ENCODE measurements at places on chromosomes 6 and 20. TPM values are rescaled to one million over a fixed set of nuclear protein-coding genes. Genes with fewer than 3 reads are reported as not detected.

Gene OR12D1
- not detected for total RNA-seq

Gene MLIP
- not detected for total RNA-seq

Gene APOBEC2
- total RNA-seq: not detected

Gene RCAN2
- total RNA-seq: 1.3 TPM

Gene FILIP1
- total RNA-seq: under 0.01 TPM

- peaks cover 31% of the 10 kb centered on the region for H3K36me3 ChIP-seq
- no peak overlapping the region for H3K27ac ChIP-seq
- H3K4me1 ChIP-seq: peaks cover 4% of the 10 kb centered on the region
- H3K4me3 ChIP-seq: no peak overlapping the region
- H3K27me3 ChIP-seq: no peaks in the 10 kb centered on the region
- no peak for DNase-seq
Observed at GRCh38 chr6:150991487-150991886, 126.0 kb downstream of the MTHFD1L start.

- DNase-seq: no peak
- H3K27ac ChIP-seq: no peak overlapping the region
- H3K27me3 ChIP-seq: peaks cover 8% of the 10 kb centered on the region
- H3K36me3 ChIP-seq: no peaks in the 10 kb centered on the region
- peaks cover 6% of the 10 kb centered on the region for H3K4me1 ChIP-seq
Observed at GRCh38 chr6:148214667-148215066, 128.0 kb upstream of the SASH1 start.

DNA sequence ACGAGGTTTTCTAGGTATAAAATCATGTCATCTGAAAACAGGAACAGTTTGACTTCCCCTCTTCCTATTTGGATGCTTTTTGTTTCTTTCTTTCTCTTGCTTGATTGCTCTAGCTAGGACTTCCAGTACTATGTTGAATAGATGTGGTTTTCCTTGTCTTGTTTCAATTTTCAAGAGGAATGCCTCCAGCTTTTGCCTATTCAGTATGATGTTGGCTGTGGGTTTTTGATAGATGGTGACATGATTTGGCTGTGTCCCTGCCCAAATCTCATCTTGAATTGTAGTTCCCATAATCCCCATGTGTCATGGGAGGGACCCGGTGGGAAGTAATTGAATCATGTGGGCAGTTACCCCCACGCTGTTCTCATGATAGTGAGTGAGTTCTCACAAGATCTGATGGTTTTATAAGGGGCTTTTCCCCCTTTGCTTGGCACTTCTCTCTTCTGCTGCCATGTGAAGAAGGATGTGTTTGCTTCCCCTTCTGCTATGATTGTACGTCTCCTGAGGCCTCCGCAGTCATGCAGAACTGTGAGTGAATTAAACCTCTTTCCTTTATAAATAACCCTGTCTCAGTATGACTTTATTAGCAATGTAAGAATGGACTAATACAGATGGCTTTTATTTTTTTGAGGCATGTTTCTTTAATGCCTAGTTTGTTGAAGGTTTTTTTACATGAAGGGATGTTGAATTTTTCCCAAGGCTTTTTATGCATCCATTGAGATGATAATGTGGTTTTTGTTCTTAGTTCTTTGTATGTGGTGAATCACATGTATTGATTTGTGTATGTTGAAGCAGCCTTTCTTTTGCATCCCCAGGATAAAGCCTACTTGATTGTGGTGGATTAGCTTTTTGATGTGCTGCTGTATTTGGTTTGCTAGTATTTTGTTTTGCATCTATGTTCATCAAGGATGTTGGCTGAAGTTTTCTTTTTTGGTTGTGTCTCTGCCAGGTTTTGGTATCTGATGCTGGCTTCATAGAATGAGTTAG is 239.1 kb downstream of the THBS2 start:
- H3K36me3 ChIP-seq: no peaks in the 10 kb centered on the region
- no peak overlapping the region for H3K4me3 ChIP-seq
- H3K27ac ChIP-seq: no peak overlapping the region
- no peaks in the 10 kb centered on the region for H3K27me3 ChIP-seq

- DNase-seq: no peak
- no peaks in the 10 kb centered on the region for H3K27me3 ChIP-seq
- peaks cover 8% of the 10 kb centered on the region for H3K4me1 ChIP-seq
- no peak overlapping the region for H3K27ac ChIP-seq
- H3K36me3 ChIP-seq: peaks cover 11% of the 10 kb centered on the region
- H3K4me3 ChIP-seq: no peak overlapping the region
Observed at GRCh38 chr6:136092897-136093296, 157.2 kb downstream of the MTFR2 start.

GRCh38 chr6:11330413-11330760 is 97.9 kb upstream of the NEDD9 start:
- no peak for DNase-seq
- peaks cover 8% of the 10 kb centered on the region for H3K4me1 ChIP-seq
- H3K4me3 ChIP-seq: no peak overlapping the region
- no peaks in the 10 kb centered on the region for H3K27me3 ChIP-seq
- H3K27ac ChIP-seq: no peak overlapping the region
- H3K36me3 ChIP-seq: no peaks in the 10 kb centered on the region

GRCh38 chr6:8494730-8495129 is 59.4 kb upstream of the SLC35B3 start:
- no peaks in the 10 kb centered on the region for H3K27me3 ChIP-seq
- no peak overlapping the region for H3K4me3 ChIP-seq
- H3K36me3 ChIP-seq: no peaks in the 10 kb centered on the region
- no peak overlapping the region for H3K27ac ChIP-seq
- DNase-seq: no peak

GRCh38 chr20:57188576-57189079 is 77.8 kb downstream of the BMP7 start:
- no peaks in the 10 kb centered on the region for H3K4me1 ChIP-seq
- H3K4me3 ChIP-seq: no peak overlapping the region
- no peaks in the 10 kb centered on the region for H3K27me3 ChIP-seq

GRCh38 chr20:64108731-64109681 is 1.6 kb upstream of the NPBWR2 start:
- H3K27ac ChIP-seq: no peak overlapping the region
- H3K4me1 ChIP-seq: no peaks in the 10 kb centered on the region
- DNase-seq: no peak
- no peaks in the 10 kb centered on the region for H3K36me3 ChIP-seq
- no peak overlapping the region for H3K4me3 ChIP-seq

DNA sequence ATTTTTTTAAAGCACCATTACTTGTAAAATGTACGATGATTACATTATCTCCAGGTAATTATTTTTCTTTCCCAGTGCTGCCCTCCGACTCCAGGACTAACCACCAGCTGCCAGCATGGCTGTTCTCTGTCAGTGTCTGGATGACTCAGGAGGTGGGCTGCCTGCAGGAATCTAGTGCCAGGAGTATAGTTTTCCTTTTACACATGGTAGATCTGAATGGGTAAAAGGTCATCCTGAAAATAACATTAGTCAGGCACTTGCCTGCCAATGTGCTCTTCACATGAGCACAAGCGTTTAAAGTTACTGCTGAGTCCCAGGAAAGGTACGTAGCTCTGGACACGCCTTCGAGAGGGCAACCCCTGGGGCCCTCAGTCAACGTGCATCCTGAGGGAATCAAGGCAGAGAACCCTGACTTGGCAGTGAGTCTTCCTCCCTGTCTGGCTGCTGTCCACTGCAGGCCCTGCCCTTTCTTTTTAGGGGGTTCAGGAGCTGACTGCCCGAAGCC is 2.4 kb downstream of the DYNLT1 start:
- H3K4me1 ChIP-seq: peaks cover 22% of the 10 kb centered on the region
- peak overlapping the region; percentile 68 for H3K27ac ChIP-seq
- DNase-seq: peak; percentile 96
- H3K4me3 ChIP-seq: peak overlapping the region; percentile 15
- peaks cover 15% of the 10 kb centered on the region for H3K36me3 ChIP-seq

DNA sequence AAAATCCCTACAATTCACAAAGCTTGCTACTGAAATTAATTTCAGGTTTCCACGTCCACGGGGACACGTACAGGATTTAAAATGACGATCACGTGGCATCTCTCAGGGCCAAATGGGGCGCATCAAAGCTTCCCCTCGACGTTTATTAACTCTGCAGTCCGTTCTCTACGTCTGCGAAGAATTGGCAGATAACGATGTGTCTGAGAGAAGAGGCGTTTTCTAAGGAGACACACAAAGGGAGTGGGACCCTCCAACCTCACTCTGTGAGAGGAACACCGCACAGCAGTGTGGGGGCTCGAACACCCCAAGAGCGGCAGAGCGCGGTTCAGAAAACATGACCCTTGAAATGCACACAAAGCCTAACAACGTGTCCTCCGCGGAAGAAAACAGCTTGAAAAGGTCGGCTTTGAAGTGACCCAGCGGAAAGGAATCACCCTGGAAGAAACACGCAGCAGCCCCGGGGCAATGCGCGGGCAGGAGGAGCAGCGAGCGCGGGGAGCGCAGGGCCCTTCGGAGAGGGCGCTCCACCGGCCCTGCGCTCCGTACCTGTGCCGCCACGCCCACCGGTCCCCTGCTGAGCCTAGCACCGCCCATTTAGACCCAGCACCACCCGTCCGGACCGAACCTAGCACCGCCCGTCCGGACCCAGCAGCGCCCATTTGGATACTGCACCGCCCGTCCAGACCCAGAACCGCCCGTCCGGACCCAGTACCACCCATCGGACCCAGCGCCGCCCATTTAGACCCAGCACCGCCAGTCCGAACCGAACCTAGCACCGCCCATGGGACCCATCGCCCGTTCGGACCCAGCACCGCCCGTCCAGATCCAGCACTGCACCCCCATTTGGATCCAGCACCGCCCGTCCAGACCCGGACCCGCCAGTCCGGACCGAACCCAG is 1.1 kb upstream of the AFDN start:
- H3K4me3 ChIP-seq: peak overlapping the region; percentile 100
- no peak for DNase-seq
- no peaks in the 10 kb centered on the region for H3K36me3 ChIP-seq
- H3K4me1 ChIP-seq: peaks cover 2% of the 10 kb centered on the region

- no peaks in the 10 kb centered on the region for H3K4me1 ChIP-seq
- H3K27ac ChIP-seq: no peak overlapping the region
- no peak overlapping the region for H3K4me3 ChIP-seq
- H3K36me3 ChIP-seq: no peaks in the 10 kb centered on the region
Observed at GRCh38 chr6:157699777-157700636, 123.0 kb upstream of the SNX9 start.

- H3K4me1 ChIP-seq: no peaks in the 10 kb centered on the region
- H3K36me3 ChIP-seq: no peaks in the 10 kb centered on the region
Observed at GRCh38 chr6:108432792-108433191, 127.9 kb upstream of the FOXO3 start.

- H3K4me1 ChIP-seq: peaks cover 21% of the 10 kb centered on the region
- H3K27me3 ChIP-seq: no peaks in the 10 kb centered on the region
- no peaks in the 10 kb centered on the region for H3K36me3 ChIP-seq
- peak overlapping the region; percentile 73 for H3K27ac ChIP-seq
Observed at GRCh38 chr6:156016186-156016976, 560.7 kb upstream of the NOX3 start.

GRCh38 chr6:37303891-37304503 is 46.1 kb upstream of the TMEM217 start:
- peaks cover 22% of the 10 kb centered on the region for H3K36me3 ChIP-seq
- no peak overlapping the region for H3K27ac ChIP-seq
- no peak overlapping the region for H3K4me3 ChIP-seq
- DNase-seq: peak; percentile 60

GRCh38 chr6:32069460-32069859 is 31.2 kb downstream of the CYP21A2 start:
- DNase-seq: no peak
- H3K4me1 ChIP-seq: no peaks in the 10 kb centered on the region
- H3K36me3 ChIP-seq: no peaks in the 10 kb centered on the region
- no peak overlapping the region for H3K4me3 ChIP-seq
- no peak overlapping the region for H3K27ac ChIP-seq

- no peak overlapping the region for H3K4me3 ChIP-seq
- H3K27me3 ChIP-seq: no peaks in the 10 kb centered on the region
- no peaks in the 10 kb centered on the region for H3K4me1 ChIP-seq
- peak; percentile 8 for DNase-seq
- no peaks in the 10 kb centered on the region for H3K36me3 ChIP-seq
Observed at GRCh38 chr6:84554074-84554473, 210.3 kb downstream of the TBX18 start.

DNA sequence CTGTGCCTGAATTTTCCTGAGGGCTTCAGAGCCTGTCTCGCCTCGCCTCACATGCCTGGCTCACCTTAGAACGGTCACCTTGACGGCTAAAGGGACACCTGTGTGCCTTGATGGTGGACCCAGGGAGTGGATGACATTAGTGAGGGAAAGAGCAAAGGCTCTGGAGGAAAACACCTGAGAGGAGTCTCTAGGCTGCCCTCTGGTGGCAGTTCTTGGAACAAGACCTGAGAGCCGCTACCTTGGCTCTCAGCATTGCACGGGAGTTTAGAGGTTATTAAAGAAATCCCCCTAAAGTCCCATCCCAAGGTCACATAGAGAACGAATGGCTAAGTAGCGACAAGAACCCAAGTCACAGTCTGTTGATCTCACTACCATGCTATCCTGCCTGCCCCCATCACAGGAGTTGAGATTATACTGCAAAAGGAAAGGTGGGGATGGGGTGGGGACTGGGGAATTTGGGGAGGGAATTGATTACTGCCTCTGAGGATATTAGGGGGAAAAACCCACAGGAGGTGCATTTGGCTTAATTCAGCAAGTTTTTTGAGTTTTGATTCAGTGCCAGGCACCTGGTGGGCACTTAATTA is 7.9 kb upstream of the CDSN start:
- no peak overlapping the region for H3K27ac ChIP-seq
- H3K4me1 ChIP-seq: peaks cover under 1% of the 10 kb centered on the region
- H3K4me3 ChIP-seq: no peak overlapping the region
- DNase-seq: peak; percentile 24

DNA sequence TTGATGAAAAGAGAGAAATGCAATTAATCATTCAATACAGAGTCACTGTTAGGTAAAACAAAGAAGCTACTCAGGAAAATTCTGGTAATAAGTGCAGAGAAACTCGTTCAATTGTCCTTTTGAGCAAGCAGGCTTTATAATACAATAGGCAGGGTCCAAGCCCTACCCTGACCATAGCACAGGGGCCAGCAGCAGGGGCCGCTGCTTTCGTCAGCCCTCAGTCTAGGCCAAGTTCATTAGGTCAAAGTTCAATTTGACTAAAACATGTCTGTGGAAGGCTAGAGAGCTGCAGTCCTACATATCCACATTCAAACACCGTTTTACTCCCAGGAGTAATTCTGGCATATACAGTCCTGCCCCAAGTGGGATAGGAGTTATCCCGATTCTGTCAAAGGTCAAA is 94.6 kb downstream of the BCAS1 start:
- no peaks in the 10 kb centered on the region for H3K36me3 ChIP-seq
- no peaks in the 10 kb centered on the region for H3K4me1 ChIP-seq
- DNase-seq: no peak
- H3K27ac ChIP-seq: no peak overlapping the region
- no peak overlapping the region for H3K4me3 ChIP-seq
- H3K27me3 ChIP-seq: peaks cover 5% of the 10 kb centered on the region

GRCh38 chr20:54237116-54237943 is 29.4 kb downstream of the PFDN4 start:
- H3K4me3 ChIP-seq: no peak overlapping the region
- peaks cover 3% of the 10 kb centered on the region for H3K27me3 ChIP-seq
- no peak for DNase-seq
- no peaks in the 10 kb centered on the region for H3K4me1 ChIP-seq
- no peak overlapping the region for H3K27ac ChIP-seq

DNA sequence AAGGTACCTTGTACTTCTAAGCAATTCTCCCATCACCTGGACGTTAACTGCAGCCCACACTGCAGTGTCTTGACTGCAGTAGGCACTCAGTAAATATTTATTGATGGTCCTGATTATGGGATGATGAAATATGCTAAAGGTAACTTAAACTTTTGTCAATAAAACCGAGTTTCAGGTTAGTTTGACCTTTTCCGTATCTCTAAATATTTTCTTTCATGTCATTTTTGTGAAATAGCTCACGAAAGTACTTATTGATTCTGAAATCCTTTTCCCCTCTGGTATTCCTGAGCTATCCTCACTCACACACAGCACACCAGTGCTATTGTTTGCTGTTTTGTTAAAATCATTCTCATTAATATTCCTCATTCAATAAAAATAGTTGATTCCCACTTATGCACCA is 149.4 kb upstream of the ESR1 start:
- no peak overlapping the region for H3K27ac ChIP-seq
- H3K36me3 ChIP-seq: no peaks in the 10 kb centered on the region
- H3K27me3 ChIP-seq: no peaks in the 10 kb centered on the region
- no peak for DNase-seq
- no peak overlapping the region for H3K4me3 ChIP-seq
